Activated T-helper 2 cell treated with anti-CD3 and anti-CD28 coated beads, Interferon-gamma antibody, Interleukin-2, Interleukin-4, amounts not matched to agents 10 μg/mL and 5 μg/mL and 100 μg/mL, durations not matched to agents 14 hours and 24 hours and 36 hours (primary cell): ENCODE measurements at places on chromosomes 7 and 10.

DNA sequence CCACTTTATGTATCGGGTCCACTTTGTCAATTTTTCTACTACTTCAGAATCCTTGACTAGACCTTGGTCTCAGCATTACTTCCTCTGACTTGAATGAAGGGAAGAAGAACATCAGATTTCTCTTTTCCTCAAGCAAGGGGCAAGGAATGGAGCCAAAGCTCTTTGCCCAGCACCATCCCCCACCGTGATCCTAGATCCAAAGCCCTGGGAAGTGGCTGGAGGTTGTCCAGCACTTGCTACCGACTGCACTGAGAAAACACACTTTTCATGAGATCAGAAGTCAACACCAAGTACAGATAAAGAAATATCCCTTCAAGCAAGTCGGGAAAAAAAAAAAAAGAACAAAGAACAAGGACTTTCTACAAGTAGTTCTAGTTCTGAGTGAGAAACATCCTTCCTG, 102.1 kb upstream of the DDC start:
- no peaks in the 10 kb centered on the region for H3K36me3 ChIP-seq
- H3K4me3 ChIP-seq: no peak overlapping the region
- no peak for DNase-seq
- H3K27ac ChIP-seq: no peak overlapping the region
- H3K27me3 ChIP-seq: no peaks in the 10 kb centered on the region

DNA sequence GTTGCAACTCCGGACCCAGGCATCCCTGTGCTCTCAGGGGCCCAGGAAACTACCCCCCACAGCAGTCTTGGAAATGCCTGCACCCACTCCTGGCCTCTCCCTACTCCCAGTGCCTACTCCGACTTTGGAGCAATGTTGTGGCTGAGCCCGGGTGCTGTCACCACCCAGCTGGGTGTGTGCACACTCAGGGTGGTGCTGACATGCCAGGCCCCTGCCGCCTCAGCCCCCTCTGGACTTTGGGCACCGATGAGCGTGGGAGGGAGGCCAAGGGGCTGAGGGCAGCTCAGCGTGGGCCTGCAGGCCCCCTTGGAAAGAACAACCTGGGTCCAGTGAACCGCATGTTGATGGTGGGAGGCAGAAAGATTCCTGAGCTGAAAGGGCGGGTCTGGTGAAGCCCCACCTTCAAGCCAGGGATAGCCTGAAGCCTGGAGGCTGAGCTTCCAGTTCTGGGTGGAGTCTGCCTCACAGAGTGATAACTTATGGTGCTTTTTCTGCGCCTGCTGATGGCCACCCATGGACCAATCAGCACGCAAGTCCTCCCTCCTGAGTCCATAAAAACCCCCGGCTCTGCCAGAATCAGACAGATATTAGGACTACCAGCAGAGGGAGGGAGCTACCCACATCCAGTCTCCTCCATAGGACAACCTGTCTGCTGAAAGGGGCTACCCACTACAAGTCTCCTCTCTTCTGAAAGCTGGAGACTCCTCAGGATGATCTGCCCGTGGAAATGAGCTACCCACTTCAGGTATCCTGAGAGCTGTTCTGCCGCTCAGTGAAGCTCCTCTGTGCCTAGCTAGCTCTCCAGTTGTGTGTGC, 380.4 kb upstream of the SORCS1 start:
- H3K27me3 ChIP-seq: no peaks in the 10 kb centered on the region
- DNase-seq: no peak
- H3K4me3 ChIP-seq: no peak overlapping the region
- H3K27ac ChIP-seq: no peak overlapping the region
- no peaks in the 10 kb centered on the region for H3K36me3 ChIP-seq

- H3K4me1 ChIP-seq: peaks cover 48% of the 10 kb centered on the region
- no peaks in the 10 kb centered on the region for H3K27me3 ChIP-seq
These were observed 9.2 kb downstream of the ZNF800 start for GRCh38 chr7:127383123-127383835.

DNA sequence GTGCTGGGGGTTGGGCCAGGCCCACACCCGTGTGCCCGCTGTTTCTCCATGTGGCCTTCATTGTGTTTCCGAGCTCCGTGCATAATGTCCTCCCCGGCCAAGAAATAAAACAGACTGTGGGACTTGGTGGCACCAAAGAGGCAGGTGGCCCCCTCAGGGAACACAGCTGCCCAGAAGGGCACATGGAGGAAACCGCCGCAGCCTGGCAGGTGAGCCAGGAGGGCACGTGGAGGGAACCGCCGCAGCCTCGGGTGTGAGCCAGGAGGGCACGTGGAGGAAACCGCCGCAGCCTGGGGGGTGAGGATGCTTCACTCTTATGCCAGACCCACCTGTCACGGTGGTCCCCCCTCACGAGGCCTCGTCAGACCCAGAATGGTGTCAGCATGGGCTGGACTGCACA, 288.7 kb downstream of the WDR37 start:
- H3K4me1 ChIP-seq: no peaks in the 10 kb centered on the region
- DNase-seq: no peak
- no peak overlapping the region for H3K4me3 ChIP-seq
- H3K36me3 ChIP-seq: no peaks in the 10 kb centered on the region
- no peak overlapping the region for H3K27ac ChIP-seq

- H3K4me3 ChIP-seq: no peak overlapping the region
- H3K27me3 ChIP-seq: peaks cover 6% of the 10 kb centered on the region
- DNase-seq: no peak
- peaks cover under 1% of the 10 kb centered on the region for H3K4me1 ChIP-seq
These were observed 6.6 kb upstream of the ITIH2 start for GRCh38 chr10:7696545-7696944.

DNA sequence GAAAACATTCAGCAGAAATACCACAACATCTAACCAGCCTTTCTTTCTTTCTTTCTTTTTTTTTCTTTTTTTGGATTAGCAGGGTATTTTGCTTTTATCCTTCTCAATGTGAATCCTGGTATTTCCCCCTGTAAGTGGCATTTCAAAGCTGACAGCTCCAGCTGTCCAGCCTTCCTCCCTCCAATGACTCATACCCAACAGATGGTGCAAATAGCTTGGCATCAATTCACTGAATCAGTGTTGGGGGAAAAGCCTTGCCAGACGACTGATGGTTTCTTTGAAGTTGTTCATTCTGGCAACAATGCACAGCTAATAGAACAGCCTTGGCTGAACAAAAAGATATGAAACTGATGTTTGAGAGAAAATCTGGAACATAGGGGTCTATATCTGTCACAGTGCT, 316.8 kb upstream of the STEAP1 start:
- no peak overlapping the region for H3K4me3 ChIP-seq
- DNase-seq: no peak
- H3K4me1 ChIP-seq: peaks cover 8% of the 10 kb centered on the region
- no peak overlapping the region for H3K27ac ChIP-seq
- no peaks in the 10 kb centered on the region for H3K27me3 ChIP-seq

GRCh38 chr10:74330646-74331045, 179.6 kb downstream of the ADK start:
- no peaks in the 10 kb centered on the region for H3K27me3 ChIP-seq
- H3K36me3 ChIP-seq: peaks cover 20% of the 10 kb centered on the region
- no peak for DNase-seq
- no peak overlapping the region for H3K4me3 ChIP-seq
- peaks cover 2% of the 10 kb centered on the region for H3K4me1 ChIP-seq

- no peaks in the 10 kb centered on the region for H3K36me3 ChIP-seq
- H3K27ac ChIP-seq: no peak overlapping the region
- DNase-seq: no peak
- H3K27me3 ChIP-seq: no peaks in the 10 kb centered on the region
These were observed 89.0 kb upstream of the PHYHIPL start for GRCh38 chr10:59087486-59087885.

DNA sequence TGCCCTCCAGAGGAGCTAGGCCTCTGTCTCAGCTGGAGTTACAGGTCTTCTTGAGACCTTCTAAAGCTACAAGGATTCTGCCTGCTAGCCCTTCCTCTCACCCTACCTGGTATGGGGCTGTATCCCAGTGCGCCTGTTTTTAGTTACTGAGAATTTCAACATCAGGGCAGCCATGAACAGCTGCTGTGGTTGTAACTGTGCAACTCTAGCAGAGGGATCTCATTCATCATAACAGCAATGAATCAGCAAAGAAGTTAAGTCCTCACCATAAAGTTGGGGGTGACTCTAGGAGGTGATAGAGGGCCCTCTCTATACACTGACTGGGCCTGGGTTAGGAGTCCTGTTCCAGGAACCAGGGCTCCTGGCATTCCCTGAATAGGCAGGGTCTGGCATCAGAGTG, 14.0 kb upstream of the CDH23 start:
- H3K4me1 ChIP-seq: no peaks in the 10 kb centered on the region
- DNase-seq: no peak
- H3K27ac ChIP-seq: no peak overlapping the region
- H3K4me3 ChIP-seq: no peak overlapping the region
- peaks cover 10% of the 10 kb centered on the region for H3K27me3 ChIP-seq

DNA sequence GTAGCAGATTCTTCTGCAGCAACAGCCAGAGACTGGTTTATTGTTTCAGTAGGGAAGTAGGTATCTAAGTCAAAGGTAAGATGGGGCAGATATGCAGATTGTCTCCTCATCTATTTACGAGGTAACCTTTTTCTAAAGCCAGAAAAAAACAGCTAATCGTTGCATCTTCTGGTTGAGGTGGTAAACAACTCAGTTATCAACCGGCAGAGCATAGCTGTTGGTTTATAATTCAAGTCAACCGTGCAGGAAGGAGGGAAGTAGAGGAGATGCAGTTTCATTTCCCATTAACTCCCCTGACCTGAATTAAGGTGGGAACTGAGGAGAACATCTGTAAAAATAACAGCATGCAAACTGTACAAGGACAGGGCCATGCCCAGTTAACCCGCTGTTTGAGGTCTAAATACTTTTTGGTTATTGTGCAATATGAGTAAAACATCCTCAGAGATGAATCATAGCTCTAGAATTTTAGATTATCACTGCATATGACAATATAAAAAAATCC, 156.5 kb upstream of the ITGB1 start:
- no peaks in the 10 kb centered on the region for H3K27me3 ChIP-seq
- H3K36me3 ChIP-seq: peaks cover 6% of the 10 kb centered on the region
- H3K27ac ChIP-seq: peak overlapping the region; percentile 81
- DNase-seq: no peak

GRCh38 chr7:150939052-150939451, 39.1 kb downstream of the KCNH2 start:
- DNase-seq: no peak
- no peaks in the 10 kb centered on the region for H3K36me3 ChIP-seq
- H3K27ac ChIP-seq: no peak overlapping the region
- peaks cover 11% of the 10 kb centered on the region for H3K4me1 ChIP-seq
- peaks cover 3% of the 10 kb centered on the region for H3K27me3 ChIP-seq
- H3K4me3 ChIP-seq: no peak overlapping the region

GRCh38 chr7:153948060-153948459, 104.1 kb upstream of the DPP6 start:
- no peaks in the 10 kb centered on the region for H3K36me3 ChIP-seq
- H3K27ac ChIP-seq: no peak overlapping the region
- H3K27me3 ChIP-seq: no peaks in the 10 kb centered on the region
- no peak for DNase-seq

DNA sequence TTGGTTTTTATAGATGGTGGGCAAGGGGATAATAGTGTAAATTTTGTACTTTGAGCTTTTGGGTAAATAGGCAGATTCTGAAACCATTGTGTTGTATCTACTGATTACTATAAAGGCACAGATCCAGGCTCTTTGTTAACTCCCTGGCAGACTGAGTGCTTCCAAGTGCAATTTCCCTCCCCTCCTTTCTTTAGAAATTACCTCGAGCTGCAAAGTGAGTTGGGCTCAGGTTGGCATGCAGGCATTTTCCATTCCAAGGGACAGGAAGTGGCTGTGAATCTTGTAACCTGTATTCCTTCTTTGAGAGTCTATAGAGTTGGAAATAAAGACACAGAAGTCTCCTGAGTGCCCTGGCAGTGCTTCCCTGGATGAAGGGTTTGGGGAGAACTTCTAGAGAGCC, 494.2 kb upstream of the GALNT17 start:
- no peak overlapping the region for H3K27ac ChIP-seq
- H3K4me3 ChIP-seq: no peak overlapping the region
- no peaks in the 10 kb centered on the region for H3K27me3 ChIP-seq
- no peak for DNase-seq

- no peaks in the 10 kb centered on the region for H3K36me3 ChIP-seq
- H3K27ac ChIP-seq: no peak overlapping the region
- H3K4me3 ChIP-seq: no peak overlapping the region
- no peaks in the 10 kb centered on the region for H3K4me1 ChIP-seq
These were observed 78.4 kb upstream of the LEP start for GRCh38 chr7:128162666-128163065.

DNA sequence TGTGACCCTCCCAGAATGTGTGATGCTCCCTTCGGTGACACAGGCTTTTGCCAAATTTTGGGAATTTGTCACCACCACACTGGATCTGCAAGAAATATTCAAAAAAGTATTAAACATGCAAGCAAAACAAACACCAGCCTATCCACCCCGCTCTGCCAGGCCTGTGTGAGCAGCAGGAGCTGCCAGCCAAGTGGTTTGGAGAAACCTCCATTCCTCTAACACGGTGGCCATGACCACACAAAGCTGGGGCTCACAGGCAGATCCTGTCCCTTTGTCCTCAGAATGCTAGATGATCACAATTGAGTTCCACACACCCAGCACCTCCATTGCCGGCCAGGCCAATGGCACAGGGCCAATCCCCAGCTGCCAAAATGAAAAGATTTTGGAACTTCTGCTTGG, 261.9 kb upstream of the PPP2R2D start:
- DNase-seq: no peak
- no peak overlapping the region for H3K4me3 ChIP-seq
- H3K27ac ChIP-seq: no peak overlapping the region
- H3K36me3 ChIP-seq: no peaks in the 10 kb centered on the region
- H3K27me3 ChIP-seq: peaks cover 2% of the 10 kb centered on the region
- peaks cover 9% of the 10 kb centered on the region for H3K4me1 ChIP-seq

DNA sequence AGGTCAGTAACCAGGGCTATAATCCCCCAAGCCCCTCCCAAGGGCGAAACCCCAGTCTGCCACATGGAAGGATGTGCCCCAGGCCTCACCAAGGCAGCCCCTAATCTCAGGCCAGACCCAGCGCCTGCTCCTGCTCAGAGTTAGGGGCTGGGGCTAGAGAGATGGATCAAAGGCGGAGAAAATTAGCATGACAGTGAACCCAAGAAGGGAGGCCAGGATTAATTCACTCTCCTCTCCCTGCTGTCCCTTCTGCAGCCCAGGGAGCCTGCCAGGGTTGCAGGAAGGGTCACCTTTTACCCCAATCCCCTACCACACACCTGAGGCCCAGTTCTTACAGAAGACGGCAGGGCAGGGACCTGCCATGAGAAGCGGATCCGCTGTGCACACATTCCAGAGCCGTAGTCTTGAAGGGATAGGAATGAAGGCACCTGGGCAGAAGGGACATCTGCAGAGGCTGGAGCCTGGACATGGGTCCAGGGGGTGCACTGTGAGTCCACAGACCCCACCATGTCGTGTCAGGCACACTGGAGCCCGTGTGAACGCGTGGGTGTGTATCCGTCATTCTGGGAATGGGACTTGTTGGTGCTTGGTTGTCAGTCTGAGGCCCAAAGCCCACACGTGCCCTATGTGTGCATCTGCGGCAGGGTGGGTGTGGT, 11.9 kb upstream of the ZMIZ1 start:
- no peak overlapping the region for H3K4me3 ChIP-seq
- H3K27me3 ChIP-seq: peaks cover 12% of the 10 kb centered on the region
- no peak for DNase-seq
- H3K36me3 ChIP-seq: no peaks in the 10 kb centered on the region
- no peak overlapping the region for H3K27ac ChIP-seq
- H3K4me1 ChIP-seq: no peaks in the 10 kb centered on the region
